Fibroblast of gingiva (primary cell): ENCODE measurements at places on chromosomes 12 and 14.

DNA sequence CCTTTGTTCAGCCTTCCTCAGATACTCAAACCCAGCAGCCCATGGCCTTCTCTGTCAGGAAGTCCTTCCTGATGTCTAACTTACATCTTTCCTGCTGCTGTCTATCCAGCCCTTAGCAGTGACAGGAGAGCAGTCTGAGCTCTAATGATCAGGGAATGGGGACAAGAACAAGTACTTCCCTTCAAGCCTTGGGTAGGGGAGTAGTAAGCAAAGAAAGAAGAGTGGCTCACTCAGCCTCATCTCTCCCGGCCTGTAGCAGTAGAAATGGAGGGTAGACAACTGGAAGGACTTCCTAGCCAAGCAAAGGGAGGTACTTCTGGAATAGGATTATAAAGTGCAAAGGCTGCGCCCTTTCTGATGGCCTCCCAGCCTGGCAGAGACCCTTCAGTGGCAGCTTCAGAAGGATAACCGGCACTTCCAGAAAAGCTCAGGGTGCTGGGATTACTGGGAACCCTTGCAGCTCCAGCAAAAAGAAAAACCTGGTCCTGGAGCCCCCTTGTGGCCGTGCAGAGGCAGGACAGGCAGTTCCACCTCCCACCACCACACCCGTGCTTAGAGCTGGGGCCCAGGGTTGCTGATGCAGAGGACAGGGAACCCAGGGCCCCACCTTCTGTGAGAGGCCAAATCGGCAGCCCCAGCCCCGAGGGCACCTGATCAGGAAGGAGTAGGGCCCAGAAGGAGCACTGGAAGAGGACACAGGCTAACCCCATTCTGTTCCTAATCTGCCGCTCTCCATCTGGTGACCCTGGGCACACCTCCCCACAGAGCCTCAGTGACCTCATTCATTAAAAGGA is 12.4 kb upstream of the SMUG1 start:
- peak; percentile 53 for DNase-seq

- no peak for DNase-seq
Measured at GRCh38 chr12:54680374-54680773, 32.2 kb upstream of the DCD start.

- no peak for DNase-seq
Measured at GRCh38 chr14:23446291-23446851, 10.9 kb upstream of the MYH7 start.

DNA sequence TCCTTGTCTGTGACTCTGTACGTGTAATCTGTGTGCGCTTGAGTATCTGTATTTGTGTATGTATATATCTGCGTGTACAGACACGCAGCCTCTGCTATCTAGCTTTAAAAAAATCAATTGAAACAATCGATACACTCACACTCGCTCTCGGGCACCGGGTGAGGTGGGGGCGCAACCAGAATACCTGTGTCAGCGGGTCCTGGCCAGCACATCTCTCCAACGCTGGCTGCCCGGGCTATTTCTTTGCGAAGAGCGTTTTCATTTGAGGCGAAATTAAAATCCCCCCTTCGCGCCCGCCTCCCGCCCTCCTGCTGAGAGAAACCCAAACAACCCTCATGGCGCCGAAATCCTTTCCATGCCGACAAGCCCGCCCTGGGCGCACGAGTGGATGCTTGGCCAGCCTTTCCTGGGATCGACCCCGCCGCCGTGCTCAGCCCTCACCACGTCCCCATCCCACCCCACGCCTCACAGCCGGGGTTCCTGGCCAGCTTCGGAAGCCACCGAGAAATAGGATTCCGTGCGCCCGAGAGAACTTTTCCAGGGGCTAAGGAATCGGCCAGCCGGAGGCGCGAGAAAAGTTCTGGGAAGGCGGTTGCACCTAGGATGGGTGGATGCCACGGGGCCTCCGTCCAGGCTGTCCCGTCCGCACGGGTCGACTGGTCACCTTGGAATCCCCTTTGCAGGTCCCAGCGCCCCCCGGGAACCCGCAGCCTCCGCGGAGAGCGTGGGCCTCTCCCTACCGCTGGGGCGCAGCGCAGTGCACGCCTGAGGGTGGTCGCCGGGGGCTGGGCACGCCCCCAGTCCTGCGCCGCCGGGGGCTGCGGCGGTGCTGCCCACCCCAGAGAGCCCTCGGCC is 1.0 kb downstream of the ZDHHC22 start:
- DNase-seq = no peak

GRCh38 chr12:132239392-132239791 is 90.0 kb downstream of the GALNT9 start:
- no peak for DNase-seq

GRCh38 chr12:72282721-72283120 is 10.6 kb downstream of the TRHDE start:
- DNase-seq = peak; percentile 57

GRCh38 chr12:13940335-13940865 is 41.0 kb downstream of the GRIN2B start:
- no peak for DNase-seq

GRCh38 chr14:96662116-96662970 is 134.8 kb upstream of the VRK1 start:
- DNase-seq = no peak

DNA sequence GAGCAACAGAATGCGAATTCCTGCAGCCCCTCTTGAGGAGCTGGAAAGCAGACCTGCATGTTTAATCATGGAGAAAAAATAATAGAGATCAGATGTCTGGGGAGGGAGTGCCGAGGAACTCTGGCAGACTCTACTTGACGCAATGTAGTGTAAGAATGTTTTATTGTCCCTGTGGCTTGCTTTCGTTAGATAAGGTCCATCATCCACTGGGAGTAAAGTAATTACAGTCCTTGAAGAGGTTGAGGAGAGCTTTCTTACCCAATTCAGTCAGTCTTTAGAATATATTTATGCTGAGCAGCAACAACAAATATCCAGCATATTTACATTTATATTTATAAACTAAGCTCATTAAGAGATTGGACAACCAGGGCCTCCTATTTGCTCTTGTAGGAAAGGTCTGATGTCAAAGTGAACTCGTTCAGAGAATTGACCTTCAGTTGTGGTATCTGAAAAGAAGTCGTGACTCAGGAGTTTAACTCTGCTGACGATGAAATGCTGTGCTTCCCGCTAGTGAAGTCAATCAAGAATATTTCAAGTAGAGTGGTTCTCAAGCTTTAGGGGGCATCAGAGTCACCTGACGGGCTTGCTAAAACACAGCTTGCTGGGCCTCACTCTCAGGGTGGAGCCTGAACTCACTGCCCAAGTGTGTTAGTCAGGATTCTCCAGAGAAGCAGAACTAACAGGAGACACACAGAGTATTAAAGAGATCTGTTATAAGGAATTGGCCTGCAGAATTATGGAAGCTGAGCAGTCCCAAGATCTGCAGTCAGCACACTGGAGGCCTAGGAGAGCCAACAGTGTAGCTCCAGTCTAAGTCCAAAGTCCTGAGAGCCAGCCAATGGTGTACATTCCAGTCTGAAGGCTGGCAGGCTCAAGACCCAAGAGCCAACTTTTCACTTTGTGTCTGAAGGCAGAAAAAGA is 139.3 kb upstream of the LMNTD1 start:
- DNase-seq = peak; percentile 69
